ENCODE measurements at places on chromosomes 12 and 14. TPM values are rescaled to one million over a fixed set of nuclear protein-coding genes. Genes with fewer than 3 reads are reported as not detected.

Gene DPF3
- total RNA-seq = not detected

Gene FOXJ2
- 7.3 TPM for total RNA-seq

Gene KRT75
- total RNA-seq = not detected

Gene ACOT6
- total RNA-seq = not detected

Gene REP15
- 0.23 TPM for total RNA-seq

Gene NKX2-1
- total RNA-seq = not detected

Gene STAC3
- total RNA-seq = 0.57 TPM

Gene RNASE4
- 36.7 TPM for total RNA-seq

Gene DNAJC22
- total RNA-seq = 2.2 TPM

Gene RAB5B
- 37.6 TPM for total RNA-seq

DNA sequence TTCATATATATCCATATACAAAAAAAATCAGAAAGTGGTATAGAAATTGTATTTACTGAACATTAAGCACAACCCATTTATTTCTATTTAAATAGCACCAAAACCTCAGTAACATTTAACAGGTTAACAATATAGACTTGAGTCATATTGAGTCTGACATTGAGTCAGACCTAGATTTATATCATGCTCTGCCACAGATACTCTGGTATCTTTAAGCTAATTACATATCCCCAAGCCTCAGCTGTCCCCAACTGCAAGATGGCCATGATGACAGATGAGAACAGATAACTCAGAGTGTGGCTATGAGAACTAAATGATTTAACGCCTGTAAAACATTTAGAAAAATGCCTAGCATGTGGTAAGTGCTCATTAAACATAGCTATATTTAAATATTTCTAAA is 40.3 kb downstream of the IFNG start:
- no peak for DNase-seq

DNA sequence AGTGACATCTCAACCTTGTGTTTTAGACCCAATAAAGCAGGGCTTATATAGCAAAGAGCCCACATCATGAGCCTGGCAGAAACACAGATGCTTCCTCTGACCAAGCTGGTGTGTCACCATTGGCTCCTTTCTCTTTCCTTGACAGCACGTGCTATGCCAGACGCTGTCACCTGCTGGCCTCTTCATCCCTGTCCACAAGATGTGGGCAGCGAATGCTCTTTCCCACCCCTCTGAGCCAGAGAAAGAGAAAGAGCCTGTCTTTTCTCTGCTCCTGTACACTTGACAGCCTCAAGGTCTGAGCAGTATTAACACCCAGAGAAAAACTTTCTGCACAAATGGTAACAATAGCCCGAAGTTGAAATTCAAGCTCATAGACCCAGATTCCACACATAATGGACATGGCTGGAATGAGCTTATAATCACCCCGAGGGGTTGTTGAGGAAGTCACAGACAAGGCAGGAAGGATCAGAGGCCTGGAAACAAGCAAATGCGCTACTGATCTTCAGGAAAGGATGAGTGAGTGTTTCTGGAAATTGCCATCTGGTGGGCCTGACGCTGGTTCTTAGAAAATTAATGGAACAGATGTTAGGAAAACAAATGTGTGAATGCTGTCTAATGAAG is 8.9 kb downstream of the TGFB3 start:
- no peak for DNase-seq

DNA sequence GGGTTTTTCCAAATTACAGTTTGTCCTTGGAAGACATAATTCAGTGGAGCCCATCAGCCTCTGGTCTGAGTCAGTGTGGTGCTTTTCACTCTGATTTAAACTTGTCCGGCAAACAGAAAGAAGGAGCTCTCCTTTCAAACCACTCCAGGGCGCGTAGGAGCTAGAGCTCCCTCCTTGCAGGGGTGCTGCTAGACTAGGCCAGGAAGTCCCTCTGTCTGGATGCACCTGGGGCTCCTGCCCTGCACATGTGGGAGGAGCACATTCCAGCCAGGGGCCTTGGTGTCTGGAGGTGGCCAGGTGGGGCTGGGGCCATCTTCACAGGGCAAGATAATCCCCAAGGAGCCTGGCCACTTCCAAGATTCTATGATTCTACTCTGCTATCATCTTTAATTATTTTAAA is 3.1 kb downstream of the SERPINA3 start:
- no peak for DNase-seq

DNA sequence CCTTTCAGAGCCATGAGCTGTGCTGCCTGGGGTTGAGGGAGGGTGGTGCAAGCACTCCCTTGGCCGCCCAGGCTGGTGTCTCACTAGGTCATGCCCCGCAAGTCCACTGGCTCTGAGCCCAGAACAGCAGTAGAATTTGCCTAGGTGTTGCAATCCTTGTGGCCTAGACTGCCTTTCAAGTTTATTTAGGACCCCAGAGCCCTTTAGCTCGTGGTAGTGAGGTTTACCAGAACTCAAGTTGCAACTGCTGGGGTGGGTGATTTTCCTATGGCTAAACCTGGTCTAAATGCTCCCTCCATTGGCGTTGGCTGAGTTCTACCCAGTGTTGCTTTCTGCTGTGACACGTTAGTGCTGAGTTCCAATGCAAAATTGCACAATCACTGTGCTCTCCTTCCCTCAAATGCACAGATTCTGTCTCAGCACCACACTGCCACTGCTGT is 287.2 kb downstream of the BCAT1 start:
- DNase-seq = no peak

GRCh38 chr14:68846466-68846865 is 53.6 kb upstream of the ZFP36L1 start:
- DNase-seq = no peak

- DNase-seq = no peak
Measured at GRCh38 chr14:92185559-92185958, 63.8 kb downstream of the CPSF2 start.

GRCh38 chr12:5187136-5187535 is 143.5 kb downstream of the KCNA5 start:
- no peak for DNase-seq

DNA sequence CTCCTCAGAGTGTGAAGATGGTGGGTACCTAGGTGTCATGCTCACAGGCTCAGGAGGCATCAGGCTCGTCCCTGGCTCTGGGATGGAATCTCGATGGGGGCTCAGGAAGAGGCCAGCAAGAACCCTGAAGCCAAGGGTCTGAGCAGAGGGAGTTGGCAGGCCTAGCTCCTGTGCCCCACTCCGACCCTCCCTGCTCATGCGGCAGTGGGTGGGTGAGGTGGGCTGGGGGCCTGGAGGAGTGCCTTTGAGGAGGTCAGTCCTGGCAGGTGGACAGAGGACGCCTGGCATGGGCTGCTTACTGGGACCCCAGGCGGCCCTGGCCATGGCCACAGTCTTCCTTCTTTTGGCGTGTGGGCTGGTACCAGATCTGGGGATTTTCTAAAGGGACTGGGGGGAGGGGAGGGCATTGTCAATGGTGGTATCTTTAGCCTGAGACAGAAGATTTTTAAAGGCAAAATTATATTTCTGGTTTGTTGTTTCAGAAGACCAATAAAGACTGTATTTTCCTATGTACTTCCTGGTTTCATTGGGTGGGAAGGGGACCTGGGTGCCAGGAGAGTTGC is 16.0 kb downstream of the LRTM2 start:
- DNase-seq = no peak

DNA sequence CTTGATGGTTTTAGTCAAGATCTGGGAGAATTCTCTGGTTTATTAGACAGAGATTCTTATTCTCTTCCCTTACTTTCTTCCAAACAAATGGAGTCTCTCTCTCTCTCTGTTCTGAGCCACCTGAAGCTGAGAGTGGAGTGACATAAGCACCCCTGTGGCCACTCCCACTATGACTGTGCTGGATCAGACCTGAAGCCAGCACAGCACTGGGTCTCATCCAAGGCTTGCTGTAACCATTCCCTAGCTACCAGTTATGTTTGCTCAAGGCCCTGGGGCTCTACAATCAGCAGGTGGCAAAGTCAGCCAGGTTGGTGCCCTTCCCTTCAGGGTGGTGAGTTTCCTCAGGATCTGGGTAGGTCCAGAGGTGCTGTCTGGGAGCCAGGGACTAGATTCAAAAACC is 568.5 kb downstream of the AACS start:
- DNase-seq = no peak

- DNase-seq = no peak
Measured at GRCh38 chr12:122079532-122080081, 1.1 kb downstream of the MLXIP start.

- DNase-seq = no peak
Measured at GRCh38 chr12:93793007-93793406, 115.8 kb downstream of the CRADD start.

- no peak for DNase-seq
Measured at GRCh38 chr14:22073801-22074200, 400.2 kb upstream of the OR4E1 start.

- DNase-seq = no peak
Measured at GRCh38 chr14:86015511-86015910, 485.6 kb downstream of the FLRT2 start.

DNA sequence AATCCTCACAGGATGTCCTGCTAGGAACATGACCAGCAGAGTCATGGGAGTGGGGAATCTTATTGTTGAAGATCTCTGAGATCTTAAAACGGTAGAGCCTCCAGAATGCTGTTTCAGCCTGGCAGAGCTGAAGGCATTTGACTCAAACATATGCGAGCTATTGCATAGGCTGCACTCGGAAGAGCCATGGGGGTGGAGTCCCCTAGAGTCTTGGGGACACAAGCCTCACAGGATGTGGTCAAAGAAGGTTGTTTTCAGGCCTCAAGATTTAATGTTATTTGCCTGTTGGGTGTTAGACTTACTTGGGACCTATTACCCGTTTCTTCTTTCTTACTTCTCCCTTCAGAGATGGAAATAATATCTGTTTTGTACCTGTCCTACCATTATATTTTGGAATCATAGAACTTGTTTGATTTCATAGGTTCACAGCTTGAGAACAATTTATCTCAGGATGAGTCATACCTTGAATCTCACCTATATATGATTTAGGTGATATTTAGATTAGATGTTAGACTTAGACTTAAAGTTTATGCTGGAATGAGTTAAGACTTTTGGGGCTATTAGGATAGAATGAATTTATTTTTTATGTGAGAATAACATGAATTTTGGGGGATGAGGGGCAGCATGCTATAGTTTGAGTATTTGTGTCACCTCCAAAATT is 172.2 kb upstream of the ATP2B1 start:
- no peak for DNase-seq

Data from NCI-H460 (cell line).